ENCODE measurements at places on chromosomes 7 and 10.
A peak's percentile ranks its signal among the peaks of the same experiment; 100 is the strongest.

DNA sequence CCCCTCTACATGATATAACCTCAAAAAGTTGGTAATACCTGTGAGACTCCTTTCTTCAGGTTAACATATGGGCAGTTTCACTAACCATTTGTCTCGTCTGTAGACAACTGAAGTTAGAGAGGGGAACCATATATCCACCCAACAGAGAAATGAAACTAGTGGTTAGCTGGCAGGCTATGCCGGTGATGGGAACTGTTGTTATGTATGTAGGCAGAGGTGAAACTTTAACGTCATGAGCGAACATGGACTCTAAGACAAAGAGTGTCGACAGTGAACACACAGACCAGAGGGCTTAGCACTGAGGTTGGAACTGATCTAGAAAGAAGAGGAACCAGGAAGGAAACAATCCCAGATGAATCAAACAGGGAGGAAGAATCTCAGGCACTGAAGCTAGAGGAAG is 112.4 kb downstream of the ELMO1 start:
- no peak for DNase-seq

GRCh38 chr7:127396184-127396583 is 3.7 kb upstream of the ZNF800 start:
- no peak for DNase-seq

DNA sequence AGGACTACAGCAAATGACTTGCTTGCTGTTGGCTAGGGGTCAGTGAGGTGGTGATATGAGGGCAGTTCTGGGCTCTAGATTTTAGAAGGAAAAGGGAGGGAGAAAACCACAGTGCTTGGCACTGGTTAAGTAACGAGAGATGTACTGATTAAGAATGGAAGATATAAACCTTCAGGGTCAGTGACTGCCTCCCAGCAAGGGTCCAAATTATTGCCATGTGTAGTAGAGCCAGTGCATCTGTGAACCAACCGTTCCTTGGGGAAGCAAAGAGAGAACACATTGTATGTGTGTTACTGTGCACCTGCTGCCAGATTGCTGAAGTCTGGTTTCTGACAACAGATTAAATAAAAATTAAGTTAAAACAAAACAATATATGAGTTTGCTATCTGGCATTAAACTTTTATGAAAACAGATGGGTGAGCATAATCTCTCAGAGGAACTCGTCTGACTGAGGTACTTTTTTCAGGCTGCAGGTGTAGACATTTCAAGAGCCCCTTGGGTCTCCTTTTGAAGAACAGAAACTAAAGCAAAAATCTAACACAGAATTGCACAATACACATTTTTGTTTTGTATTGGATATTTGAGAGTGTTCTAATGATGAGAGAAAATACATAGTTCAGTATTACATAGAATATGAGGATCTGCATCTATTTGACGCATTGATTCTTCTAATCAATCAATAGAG is 1120.6 kb downstream of the SORCS3 start:
- no peak for DNase-seq

- DNase-seq = no peak
Observed at GRCh38 chr7:34067005-34067778, 161.9 kb downstream of the BMPER start.

- DNase-seq = no peak
Observed at GRCh38 chr7:47836080-47836479, 112.2 kb downstream of the PKD1L1 start.

GRCh38 chr10:49178489-49179471 is 9.4 kb downstream of the TMEM273 start:
- no peak for DNase-seq

- DNase-seq = no peak
Observed at GRCh38 chr7:104241538-104242209, 33.9 kb upstream of the ORC5 start.

- DNase-seq = no peak
Observed at GRCh38 chr7:112204499-112205342, 1.5 kb downstream of the DOCK4 start.

DNA sequence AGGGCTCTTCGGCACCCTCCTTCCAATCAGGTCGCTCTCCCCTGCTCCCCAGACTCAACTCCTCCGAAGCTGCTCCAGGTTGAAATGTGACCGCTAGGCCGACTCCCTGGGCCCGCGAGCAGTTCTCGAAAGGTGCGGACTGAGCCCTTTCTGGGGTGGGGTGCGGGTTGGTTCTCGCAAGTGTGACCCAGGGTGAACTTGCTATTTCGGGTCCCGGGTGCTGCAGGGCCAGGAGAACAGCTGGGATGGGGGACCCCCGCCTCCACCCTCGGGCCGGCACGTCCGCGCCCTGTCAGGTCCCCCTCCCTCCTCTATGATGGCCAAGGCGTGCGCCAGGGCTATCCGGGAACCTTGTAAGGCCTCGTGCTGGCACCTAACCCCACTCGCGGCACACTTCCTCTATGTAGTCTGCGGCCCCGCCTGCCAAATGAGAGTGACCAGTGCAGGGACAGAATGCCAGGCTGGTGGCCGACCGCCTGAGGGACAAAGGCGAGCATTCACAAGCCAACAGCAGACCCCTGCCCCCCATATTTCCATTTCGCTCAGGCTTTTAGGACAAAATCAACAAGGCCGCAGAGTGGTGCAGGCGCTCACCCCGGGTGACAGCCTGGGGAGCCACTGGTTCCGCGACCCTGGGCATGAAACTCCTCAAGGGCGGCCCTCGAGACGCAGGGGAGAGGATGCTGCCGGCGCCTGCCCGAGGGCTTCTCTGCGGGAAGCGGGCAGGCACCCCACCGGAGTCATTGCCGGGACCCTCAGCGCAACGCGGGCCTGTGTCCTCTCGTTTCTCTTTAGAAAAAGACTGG is 13.7 kb upstream of the HOXA13 start:
- no peak for DNase-seq

GRCh38 chr7:120740348-120740747 is 117.6 kb downstream of the TSPAN12 start:
- no peak for DNase-seq

GRCh38 chr10:46282842-46283574 is 3.8 kb upstream of the ANTXRL start:
- peak; percentile 5 for DNase-seq
